Ovary (tissue), 10 donors: ENCODE measurements at places on chromosomes 5 and 9.

DNA sequence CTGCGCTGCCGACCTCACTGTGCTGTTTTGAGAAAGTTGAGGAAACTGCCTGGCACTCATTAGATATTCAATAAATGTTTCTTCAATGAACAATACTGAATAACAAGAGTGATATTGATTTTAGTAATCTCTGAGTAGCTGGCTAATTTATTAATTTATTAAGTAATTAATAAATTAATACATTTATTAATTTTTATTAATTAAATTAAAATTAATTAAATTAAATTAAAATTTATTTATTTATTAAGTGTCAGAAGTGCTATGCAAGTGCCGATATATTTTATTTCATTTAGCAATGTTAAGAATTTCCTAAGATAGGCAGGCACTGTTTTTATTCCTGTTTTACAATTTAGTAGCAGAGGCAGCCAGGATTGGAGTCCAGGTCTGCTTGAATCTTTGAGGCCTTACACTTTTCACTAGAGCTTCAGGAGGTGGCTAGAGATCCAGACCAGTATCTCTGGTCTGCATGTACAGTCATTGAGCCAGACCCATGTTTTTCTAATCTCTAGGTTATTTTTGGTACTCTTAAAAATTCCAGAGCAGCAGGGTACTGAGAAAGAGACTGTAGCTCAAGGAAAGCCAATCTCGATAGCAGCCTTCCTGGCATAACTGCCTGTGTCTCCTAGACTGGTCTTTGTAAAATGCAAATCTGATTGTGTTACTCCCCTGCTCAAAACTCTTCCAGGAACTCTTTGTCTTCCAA is 109.2 kb downstream of the ARHGEF28 start:
- H3K27ac ChIP-seq: no peak overlapping the region
- H3K4me1 ChIP-seq: peaks cover 12% of the 10 kb centered on the region
- DNase-seq: no peak
- H3K4me3 ChIP-seq: no peak overlapping the region
- no peaks in the 10 kb centered on the region for H3K27me3 ChIP-seq

DNA sequence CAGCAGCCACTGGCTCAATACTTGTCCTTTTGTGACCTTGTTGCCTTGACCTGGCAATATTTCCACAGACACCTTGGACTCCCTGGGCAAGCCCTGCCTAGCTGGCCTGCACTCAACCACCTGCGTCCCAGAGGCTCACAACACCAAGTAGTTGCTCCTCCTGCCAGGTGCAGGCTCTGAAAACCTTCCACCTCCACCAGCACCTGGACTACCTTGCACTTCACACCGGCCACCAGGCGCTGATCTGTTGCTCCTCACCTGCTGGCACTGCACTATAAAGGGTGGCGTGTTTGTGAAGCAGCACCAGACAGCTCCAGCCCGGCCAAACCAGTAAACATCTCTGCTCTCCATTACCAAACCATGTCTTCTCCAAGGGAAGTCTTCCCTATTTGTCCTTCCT is 997.7 kb downstream of the PTPRD start:
- no peaks in the 10 kb centered on the region for H3K4me1 ChIP-seq
- H3K36me3 ChIP-seq: no peaks in the 10 kb centered on the region
- no peak overlapping the region for H3K4me3 ChIP-seq
- no peak for DNase-seq
- H3K27me3 ChIP-seq: no peaks in the 10 kb centered on the region
- H3K27ac ChIP-seq: no peak overlapping the region

- no peak overlapping the region for H3K4me3 ChIP-seq
- DNase-seq: no peak
- no peaks in the 10 kb centered on the region for H3K27me3 ChIP-seq
- no peak overlapping the region for H3K27ac ChIP-seq
- H3K4me1 ChIP-seq: no peaks in the 10 kb centered on the region
Observed at GRCh38 chr9:102507044-102507687, 488.0 kb upstream of the CYLC2 start.

DNA sequence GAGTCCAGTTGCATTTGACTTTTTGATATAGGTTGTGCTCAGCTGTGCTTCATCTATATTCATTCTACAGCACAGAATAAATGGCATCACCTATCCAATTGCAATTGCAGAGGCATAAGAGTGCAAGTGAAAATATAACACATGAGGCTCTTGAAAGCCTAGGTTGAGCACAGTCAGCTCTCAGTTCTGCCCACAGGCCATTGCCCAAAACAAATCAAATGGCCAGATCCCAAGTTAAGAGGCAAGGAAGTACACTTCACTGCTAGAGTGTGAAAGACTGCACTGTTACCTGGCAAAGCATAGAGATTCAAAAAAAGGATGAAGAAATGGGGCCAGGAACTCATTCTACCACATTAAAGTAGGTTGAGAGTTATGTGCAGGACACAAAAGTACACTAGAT is 305.5 kb upstream of the SEMA6A start:
- H3K4me3 ChIP-seq: no peak overlapping the region
- no peak for DNase-seq
- H3K36me3 ChIP-seq: no peaks in the 10 kb centered on the region

DNA sequence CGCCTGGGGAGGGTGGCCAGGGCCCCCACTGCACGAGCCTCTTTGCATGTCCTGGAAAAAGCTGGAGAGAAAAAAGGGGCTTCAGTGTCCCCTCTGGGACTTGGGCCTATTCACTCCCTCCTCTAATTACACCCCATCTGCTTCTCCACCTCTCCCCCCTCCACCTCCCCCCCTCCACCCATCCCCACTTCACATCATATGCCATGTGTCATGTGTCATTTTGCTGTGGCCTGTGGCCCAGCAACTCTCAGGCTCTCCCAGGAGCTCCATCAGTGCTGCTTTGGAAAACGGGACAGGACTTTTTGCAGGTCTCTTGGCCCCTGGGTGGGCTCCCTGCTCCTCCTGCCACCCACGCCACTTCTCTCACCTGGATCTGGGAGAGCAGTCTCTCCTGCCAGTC is 68.7 kb downstream of the NTNG2 start:
- H3K36me3 ChIP-seq: no peaks in the 10 kb centered on the region
- no peaks in the 10 kb centered on the region for H3K4me1 ChIP-seq
- H3K27ac ChIP-seq: no peak overlapping the region
- no peak for DNase-seq
- no peak overlapping the region for H3K4me3 ChIP-seq
- no peaks in the 10 kb centered on the region for H3K27me3 ChIP-seq
